ENCODE measurements at places on chromosomes 2 and 18.
A peak's percentile ranks its signal among the peaks of the same experiment; 100 is the strongest.

DNA sequence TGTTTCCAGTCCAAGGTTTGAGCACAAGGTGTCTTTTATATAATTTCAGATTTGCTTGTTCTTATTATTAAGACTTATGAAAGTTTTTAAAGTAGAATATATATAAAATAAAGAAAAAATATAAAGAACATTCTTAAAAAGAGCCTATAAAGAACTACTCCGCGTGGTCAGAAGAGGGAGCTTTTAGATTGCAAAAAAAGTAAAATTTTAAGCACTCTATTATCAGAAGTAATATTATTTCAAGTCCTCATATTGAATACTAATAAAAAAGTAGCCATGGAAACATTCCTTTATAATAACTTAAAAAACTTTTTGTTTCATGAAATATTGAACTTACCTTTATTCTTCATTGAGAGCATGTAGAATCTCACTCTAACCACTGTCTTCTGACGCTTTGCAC lies 51.4 kb downstream of the LINC00305 start:
- no peak for DNase-seq

DNA sequence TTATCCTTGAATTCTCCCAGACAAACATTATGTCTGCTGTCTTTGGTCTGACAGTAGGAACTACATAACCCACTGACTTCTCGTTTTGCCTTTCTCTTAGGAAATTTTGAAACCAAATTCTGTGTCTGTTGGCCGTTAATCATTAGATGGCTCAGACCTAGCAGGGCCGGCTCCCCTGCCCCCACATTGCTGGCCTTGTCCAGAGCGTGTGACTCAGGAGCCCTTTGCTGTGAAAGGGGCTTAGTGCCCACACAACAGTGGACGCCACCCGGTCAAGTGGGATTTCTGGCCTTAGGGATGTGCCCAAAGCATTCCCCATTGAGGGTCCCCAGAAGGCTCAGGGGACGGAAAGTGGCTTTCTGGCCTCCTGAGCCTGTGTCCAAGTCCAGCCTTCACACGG lies 137.5 kb downstream of the CTIF start:
- no peak for DNase-seq

DNA sequence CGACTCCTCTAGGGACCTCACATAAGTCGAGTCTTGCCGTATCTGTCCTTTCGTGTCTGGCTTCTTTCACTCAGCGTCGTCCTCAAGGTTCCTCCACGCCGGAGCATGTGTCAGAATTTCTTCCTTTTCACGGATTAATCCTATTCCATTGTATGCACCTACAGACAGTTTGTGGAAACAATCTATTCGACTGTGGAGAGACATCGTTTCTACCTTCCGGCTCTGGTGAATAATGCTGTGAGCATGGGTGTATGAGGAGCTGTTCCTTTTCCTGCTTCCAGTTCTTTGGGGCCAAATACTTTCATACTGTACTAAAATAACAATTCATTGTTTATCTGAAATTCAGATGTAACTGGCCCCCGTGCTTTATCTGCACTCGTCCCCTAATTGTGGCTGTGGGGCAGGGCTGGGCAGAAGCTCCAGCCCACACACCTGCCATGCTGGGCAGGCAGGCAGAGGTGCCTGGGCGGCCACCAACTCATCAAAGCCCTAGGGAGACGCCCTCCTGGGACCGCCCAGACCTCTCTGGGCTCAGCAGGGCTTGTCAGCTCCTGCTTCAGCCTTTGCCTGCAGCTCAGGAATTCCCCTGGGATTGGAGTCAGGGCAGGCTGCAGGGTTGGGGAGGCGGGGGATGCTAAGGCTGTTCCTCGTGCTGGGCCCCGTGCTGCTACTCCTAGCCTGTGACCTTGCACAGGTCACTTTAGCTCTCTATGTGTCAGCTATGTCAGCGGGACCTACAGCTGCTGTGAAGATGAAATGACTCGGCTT lies 14.5 kb downstream of the GPC1 start:
- peak; percentile 79 for DNase-seq

- no peak for DNase-seq
Measured at GRCh38 chr2:207328944-207329386, 163.2 kb upstream of the KLF7 start.

DNA sequence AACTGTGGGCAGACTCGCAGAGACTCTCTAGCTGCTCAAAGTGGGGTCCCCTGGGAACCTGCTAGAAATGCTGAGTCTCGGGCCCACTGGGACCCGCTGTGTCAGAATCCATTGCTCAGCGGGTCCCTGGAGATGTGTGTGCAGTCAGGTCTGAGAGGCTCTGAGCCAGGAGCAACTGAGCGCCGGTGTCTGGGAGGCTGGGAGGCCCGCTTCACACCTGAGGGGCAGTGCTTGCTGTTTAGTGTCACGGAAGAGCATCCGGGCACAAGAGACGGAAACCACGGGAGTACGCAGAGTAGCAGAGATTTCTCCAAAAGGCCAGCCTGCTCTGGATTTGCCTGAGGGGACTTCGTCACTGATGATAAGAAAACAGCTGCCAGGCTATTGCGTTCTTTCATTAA lies 70.1 kb downstream of the EDAR start:
- no peak for DNase-seq

DNA sequence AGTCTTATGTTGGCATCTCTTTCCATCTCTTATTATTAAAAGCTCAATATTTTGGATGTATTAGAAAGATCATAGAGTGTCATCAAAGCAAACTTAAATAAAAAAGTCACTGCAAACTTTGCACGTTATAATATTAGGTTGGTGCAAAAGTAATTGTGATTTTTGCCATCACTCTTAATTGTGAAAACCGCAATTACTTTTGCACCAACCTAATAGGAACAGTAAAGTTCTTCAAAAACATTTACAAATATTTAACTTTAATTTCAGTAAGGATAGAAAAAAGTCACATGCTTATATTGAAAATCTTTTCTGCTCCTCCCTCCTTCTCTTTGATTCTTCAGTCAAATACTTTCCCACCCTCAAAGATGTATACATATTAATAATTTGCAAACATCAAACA lies 51.5 kb downstream of the ZNF521 start:
- DNase-seq, result no peak

Data from hepatic stellate cell (primary cell).